Right atrium auricular region (tissue), 2 donors: ENCODE measurements at places on chromosomes 1 and 21. TPM values are rescaled to one million over a fixed set of nuclear protein-coding genes. Genes with fewer than 3 reads are reported as not detected.
A peak's percentile ranks its signal among the peaks of the same experiment; 100 is the strongest.

Gene KCNN3
- total RNA-seq: 3.9 TPM

Gene SYNC
- total RNA-seq: 19.0 TPM

Gene CDCA8
- total RNA-seq: 0.55 TPM

DNA sequence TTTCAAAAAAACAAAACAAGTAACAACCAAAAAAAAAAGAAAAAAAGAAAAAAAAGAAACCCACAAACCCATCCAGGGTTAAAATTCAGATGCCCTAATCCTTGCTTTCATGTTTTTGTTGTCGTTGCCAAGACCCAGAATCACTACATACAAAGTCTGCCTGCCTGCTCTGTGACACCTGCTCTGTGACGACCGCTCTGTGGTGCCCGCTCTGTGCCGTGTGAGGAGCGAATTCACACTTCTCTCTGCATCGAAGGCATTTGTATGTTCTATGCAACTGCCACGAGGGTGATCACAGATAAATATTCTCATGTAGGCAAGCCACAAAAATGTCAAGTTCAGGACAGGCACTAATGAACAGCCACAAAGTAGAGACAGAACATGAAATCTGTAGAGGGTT lies 178.6 kb downstream of the SLC45A1 start:
- H3K4me3 ChIP-seq: no peak overlapping the region
- DNase-seq: no peak
- H3K36me3 ChIP-seq: peaks cover 12% of the 10 kb centered on the region
- peak overlapping the region; percentile 64 for H3K27ac ChIP-seq

DNA sequence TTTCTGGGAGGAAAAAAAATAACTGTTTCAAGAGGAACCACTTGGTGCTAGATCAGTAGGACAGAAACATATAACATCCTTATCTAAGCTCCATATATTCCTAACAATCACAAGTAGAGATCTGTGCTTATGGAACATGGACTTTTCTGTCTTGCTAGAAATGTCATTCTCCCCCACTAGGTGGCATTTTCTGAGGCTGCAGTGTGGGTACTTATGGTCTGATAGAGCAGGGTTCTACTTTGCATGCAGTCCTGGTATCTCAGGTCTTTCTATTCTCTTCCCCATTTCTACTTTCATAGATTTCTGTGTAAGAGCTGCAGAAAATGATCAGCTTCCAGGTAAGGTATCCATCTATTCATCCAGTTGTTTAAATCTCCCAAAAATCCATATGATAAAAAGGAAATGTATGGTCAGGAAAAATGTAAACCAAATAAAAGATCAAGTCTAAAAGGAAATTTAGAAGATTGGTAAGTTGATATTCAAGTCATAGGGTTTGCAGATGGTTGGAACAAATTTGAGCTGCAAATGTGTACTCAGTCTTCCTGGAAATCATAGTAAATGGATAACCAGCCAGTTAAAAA lies 1.5 kb downstream of the ZNF684 start:
- H3K36me3 ChIP-seq: no peaks in the 10 kb centered on the region
- H3K27me3 ChIP-seq: no peaks in the 10 kb centered on the region

DNA sequence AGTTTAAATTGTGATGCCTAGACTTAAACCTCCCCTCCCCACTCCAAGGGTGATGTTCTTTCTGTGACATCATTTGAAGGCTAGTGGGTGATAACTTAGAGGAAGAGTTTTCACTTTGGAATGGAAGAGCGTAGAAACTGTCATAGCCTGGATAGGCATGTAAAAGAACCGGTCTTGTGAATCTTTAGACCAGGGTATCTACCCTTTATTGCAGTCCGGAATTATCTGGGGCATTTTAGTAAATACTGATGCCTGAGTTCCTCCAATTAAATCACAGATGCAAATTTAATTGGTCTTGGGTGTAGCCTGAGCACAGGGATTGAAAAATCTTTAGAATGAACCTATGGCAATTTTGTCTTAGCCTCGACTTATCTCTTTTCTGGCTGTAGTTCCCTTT lies 24.7 kb downstream of the MAN1C1 start:
- no peaks in the 10 kb centered on the region for H3K27me3 ChIP-seq
- H3K36me3 ChIP-seq: no peaks in the 10 kb centered on the region
- peaks cover 21% of the 10 kb centered on the region for H3K4me1 ChIP-seq

GRCh38 chr1:85333186-85333585 lies 56.8 kb upstream of the BCL10 start:
- H3K4me3 ChIP-seq: no peak overlapping the region
- H3K27me3 ChIP-seq: no peaks in the 10 kb centered on the region
- H3K27ac ChIP-seq: no peak overlapping the region
- DNase-seq: no peak

DNA sequence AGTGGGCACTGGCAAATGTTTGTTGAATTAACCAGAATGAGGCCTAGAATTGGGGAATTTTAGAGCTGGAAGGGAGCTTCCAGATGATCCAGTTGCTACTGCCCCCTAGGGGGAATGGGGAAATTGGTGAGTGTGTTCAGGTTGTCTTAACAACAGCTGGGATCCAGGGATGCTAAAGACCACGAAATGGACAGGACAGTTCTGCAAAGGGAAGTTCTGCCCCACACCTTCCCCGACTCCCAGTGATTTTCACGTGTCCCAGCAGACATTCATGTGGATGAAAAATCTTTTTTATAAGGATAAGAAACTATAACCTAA lies 33.9 kb downstream of the TRIM62 start:
- no peak overlapping the region for H3K4me3 ChIP-seq
- no peak overlapping the region for H3K27ac ChIP-seq
- DNase-seq: no peak

DNA sequence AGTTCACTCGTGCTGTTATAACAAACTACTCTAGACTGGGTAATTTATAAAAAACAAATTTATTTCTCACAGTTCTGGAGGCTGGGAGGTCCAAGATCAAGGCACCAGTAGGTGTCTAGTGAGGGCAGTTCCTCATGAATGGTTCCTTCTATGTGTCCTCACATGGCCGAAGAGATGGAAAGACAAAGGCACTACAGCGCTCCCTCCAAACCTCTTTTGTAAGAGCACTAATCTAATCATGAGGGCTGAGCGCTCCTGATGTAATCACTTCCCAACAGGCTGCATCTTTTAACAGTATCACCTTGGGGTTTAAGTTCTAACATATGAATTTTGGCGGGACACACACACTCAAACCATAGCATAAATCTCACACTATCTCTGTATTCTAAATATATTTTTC lies 54.0 kb upstream of the KANK4 start:
- no peak overlapping the region for H3K4me3 ChIP-seq
- H3K36me3 ChIP-seq: no peaks in the 10 kb centered on the region
- no peak overlapping the region for H3K27ac ChIP-seq
- H3K4me1 ChIP-seq: no peaks in the 10 kb centered on the region

DNA sequence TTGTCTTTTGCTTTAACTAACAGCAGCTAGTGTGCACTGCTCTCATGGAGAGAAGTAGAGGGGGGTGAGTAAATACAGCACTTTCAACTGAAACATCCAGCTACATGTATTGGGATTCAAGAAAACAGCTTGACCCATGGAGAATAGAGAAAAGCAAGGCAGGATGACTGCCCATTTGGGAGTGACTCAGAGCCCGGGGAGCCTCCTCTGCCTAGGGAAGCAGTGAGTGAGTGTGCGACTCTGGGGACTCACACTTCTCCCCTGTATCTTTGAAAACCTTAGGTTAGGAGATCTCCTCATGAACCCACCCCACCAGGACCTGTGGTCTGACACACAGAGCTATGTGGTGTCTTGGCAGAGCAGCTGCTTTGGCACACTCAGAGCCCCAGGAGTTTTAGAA lies 82.0 kb upstream of the PTGFR start:
- H3K27me3 ChIP-seq: no peaks in the 10 kb centered on the region
- no peaks in the 10 kb centered on the region for H3K36me3 ChIP-seq
- no peaks in the 10 kb centered on the region for H3K4me1 ChIP-seq
- no peak overlapping the region for H3K4me3 ChIP-seq
- DNase-seq: no peak

- H3K4me3 ChIP-seq: no peak overlapping the region
- peaks cover 3% of the 10 kb centered on the region for H3K36me3 ChIP-seq
- H3K27me3 ChIP-seq: no peaks in the 10 kb centered on the region
- DNase-seq: no peak
- H3K4me1 ChIP-seq: no peaks in the 10 kb centered on the region
Measured at GRCh38 chr1:40185951-40186864, 25.0 kb downstream of the RLF start.
